ENCODE measurements at places on chromosomes 16 and 17.

DNA sequence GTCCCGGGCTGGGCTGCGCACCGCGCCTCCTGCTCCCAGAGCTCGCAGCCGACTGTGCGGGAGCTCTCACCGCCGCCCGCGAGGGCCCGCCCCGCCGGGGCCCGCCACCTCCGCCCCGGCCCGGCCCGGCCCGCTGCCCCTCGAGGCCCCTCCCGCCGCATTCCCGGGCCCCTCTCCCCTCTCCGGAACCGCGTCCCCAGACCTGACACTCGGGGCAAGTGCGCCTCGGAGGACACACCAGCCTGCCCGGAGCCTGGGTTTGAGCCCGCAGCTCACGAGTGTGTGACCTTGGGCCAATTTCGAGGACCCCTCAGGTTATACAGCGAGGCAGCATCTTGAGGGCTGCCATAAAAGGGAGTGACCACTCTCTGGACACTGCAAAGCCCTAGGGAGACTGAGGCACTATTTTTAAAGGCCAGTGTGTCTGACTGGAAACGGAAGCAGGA, 2.0 kb upstream of the GRIN2C start:
- no peak for DNase-seq

GRCh38 chr17:51427323-51427811, 167.0 kb downstream of the UTP18 start:
- DNase-seq = no peak

GRCh38 chr17:21089145-21089544, 37.6 kb upstream of the DHRS7B start:
- DNase-seq = no peak

GRCh38 chr17:32486111-32486700, 587 bp upstream of the CDK5R1 start:
- no peak for DNase-seq
